ENCODE measurements at places on chromosomes 12 and 14.

- no peak for DNase-seq
These were observed 21.6 kb upstream of the AMN start for GRCh38 chr14:102900631-102901571.

DNA sequence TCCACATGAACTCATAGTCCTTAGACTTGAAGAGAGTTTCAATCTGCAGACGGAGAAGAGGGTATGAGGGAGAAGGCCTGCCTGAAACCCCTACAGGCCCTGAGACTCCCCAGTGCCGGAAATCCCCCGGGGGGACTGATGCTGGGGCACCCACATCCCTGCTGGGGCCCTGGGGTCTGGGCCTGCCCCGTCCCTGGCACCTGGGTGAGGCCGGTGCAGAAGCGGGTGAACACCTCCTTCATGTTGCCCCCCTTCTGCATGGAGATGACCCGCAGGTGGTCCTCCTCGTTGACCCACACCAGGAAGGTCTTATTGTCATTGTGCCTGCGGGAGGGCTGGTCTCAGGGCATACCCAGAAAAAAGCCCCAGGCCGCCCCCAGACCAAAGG is 2.4 kb downstream of the CKB start:
- no peak for DNase-seq

GRCh38 chr12:110174373-110174996 is 50.3 kb downstream of the IFT81 start:
- no peak for DNase-seq

DNA sequence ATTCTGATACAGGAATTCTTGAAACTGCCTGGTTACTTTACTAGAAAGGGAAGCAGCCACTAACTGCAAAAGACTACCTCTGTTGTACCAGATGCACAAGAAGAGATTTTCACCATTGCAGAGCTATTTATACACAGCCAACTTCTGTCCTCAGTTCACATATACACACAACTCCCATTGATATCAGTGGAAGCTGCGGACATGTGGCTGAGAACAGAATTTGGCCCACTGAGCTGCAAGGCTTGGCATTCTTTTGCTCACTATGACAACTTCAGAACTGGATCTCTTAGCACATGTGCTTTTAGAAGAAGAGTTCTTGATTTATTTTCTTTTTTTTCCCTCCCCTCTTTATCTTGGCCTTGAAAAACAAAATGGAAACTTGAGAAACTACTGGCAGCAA is 28.3 kb downstream of the PTPRO start:
- no peak for DNase-seq

GRCh38 chr14:87838931-87839330 is 154.1 kb downstream of the GALC start:
- DNase-seq = no peak

GRCh38 chr12:117261247-117261646 is 71.0 kb upstream of the FBXO21 start:
- DNase-seq = no peak

DNA sequence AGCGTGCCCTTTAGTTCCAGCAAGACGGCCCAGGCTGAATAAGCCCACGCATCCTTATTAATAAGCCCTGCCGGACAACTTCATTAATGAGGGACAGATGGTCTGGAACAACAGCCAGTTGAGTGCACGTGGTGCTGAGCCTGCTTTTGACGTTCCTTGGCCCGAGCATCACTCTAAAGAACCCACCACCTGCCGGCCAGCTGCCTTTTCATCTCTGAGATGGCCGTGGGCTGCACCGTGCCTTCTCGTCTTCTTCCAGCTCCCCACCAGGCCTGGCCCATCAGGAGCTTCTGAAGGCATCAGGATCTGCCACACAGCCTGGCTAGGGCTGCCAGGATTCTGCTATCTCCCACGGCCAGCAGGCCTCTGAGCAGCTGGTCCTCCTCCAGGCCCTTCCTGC is 80.0 kb downstream of the AACS start:
- no peak for DNase-seq

DNA sequence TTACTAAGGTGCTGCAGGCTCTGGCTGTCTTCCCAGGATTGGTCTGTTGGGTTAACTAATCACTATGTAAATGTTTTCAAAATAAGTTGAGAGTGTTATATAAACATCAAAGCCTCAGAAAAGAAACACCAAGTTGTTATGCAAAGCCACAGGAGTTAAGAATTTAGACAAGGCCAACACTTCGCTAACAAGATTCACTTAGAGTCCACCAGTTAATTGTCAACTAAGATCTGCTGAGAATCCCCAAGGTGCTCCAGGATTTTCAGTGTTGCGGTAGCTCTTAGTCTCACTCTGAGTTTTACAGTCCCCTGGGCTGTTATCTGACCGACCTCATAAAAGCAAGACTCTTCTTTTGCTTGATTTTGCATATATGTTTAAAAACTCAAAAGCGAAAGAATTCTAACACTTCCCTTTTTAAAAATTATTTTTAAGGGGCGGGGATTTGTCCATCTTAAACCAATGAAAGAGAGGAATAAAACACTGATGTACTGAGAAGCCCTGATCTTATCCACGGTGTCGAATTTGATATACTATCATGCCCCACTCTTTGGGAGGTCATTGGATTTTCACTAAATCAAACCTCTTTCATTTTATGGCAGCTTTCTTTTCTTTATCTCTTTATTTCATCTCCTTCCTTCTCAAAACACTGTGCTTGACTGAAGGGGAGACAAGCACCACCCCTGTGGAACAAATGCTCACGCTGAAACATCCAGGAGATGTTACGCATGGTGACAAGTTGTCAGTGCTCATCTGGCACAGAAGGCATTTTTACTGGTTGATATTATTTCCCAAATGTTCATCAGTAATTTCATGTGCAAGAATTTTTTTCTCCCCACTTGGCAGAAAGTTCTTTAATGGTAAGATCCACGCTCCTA is 7.0 kb downstream of the NIN start:
- no peak for DNase-seq

- DNase-seq = no peak
These were observed 8.2 kb downstream of the SINHCAF start for GRCh38 chr12:31317471-31318395.

DNA sequence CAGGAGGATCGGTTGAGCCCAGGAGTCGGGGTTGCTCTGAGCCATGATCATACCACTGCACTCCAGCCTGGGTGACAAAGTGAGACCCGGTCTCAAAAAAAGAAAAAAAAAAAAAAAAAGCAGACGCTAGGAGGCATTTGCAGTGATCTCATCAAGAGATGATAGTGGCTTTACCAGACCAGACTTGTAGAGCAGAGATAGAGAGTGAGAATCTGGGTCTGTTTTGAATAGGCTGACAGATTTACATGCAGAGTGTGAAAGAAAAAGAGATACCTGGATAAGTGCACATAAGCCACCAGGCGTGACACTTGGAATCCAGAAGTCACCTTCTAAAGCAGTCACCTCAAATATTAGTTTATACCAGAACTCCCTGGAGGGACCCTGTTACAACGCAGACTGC is 21.1 kb upstream of the FLRT2 start:
- no peak for DNase-seq

DNA sequence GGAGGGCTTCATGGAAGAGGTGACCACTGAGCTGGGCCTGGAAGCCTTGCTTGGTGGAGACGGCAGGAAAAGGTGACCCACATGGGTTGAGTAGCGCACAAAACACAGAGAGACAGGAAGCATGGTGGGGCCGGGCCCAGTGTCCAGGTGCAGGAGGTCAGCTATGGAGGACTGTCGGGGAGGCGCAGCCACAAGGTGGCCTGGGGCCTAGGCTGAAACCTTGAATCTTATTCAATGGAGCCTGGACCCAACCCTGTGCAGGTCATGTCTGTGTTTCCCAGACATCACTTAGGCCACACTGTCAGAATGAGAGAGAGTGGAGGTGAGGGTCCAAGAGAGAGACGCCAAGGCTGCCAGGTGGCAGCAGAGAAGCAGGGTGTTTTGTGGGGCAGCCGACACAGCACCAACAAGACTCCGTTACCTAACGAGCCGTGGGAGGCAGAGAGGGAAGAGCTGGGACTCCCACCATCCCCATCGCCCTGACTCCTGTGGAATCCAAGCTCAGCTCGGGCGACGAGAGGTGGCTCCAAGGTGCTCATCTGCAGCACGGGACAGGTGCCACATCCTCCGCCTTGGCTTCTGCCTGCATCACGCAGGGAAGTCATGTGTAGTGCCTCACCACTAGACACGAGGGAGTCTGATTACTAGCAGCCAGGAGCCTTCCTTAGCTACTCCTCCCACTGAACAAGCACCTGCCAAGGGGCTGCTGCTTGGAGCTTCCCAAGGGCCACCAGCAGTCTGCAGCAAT is 38.7 kb downstream of the DEGS2 start:
- DNase-seq = no peak

GRCh38 chr12:110310763-110311162 is 29.7 kb downstream of the ATP2A2 start:
- DNase-seq = no peak

DNA sequence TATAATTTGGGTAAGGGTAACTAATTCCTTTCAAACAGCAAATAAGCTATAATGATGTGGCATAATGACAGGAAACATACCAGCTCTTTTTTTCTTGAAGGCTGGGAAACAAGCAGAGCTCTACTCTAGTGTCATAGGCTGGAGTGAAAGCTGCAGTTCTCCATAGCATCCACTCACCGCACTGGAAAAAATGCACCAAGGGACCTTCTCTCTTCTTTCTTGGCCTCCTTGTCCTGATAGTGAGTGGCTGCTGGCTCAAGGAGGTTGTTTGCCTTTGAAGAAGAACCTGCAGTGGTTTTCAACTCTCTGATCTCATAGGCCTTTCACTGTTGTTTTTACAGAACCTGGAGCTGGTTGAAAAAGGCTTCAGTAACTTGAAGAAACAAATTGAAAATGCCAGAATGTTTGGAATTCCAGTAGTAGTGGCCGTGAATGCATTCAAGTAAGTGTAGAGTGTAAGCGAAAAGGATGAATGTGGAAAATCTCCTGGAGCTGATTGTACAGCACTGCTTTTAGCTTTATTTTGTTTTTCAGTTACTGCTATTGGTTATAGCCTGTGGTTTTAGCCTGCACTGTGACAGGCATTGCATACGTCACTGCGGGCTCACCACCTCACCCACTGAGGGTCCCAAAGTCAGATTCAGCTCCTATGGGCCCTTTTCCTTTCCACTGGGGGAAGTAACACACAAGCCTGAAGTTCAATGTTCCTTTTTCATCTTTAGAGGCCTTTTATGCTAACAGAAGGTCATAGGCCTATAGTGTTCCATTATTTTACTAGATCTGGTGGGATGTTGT is 17.2 kb upstream of the AKAP5 start:
- DNase-seq = no peak

DNA sequence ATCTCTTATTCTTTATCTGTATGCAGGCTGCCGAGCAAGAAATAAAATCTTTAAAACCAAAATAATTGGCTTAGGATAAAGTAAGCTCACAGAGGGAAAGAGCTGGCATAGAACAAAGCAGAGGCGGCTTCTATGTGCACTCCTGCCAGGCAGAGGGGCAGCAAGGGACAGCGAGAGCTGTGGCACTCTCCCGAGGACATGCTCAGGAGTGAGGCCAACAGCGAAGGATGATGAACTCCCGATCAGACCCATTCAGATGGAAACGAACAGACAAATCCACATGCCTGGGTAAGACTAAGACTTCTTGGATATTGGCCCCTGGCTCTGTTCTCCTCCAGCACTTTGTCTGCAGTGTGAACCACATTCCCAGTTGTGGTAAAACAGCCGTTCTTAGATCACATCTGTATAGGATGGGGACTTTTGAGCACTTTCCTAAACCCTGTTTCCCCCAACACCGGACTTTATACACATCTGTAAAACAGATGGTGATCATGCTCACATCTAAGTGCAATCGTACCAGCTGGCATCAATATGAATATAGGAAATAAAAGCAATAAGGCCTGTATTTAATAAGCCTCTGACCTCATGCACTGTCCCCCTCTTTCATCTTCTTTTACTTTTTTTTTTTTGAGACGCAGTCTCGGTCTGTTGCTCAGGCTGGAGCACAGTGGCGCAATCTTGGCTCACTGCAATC is 134.1 kb downstream of the PPM1H start:
- DNase-seq = no peak

- DNase-seq = no peak
These were observed 2.7 kb upstream of the HDAC7 start for GRCh38 chr12:47822401-47822800.

- DNase-seq = no peak
These were observed 54.7 kb upstream of the FKBP4 start for GRCh38 chr12:2739832-2740641.

GRCh38 chr14:64960762-64961276 is 11.3 kb downstream of the RAB15 start:
- no peak for DNase-seq

GRCh38 chr12:104381731-104382480 is 74.8 kb upstream of the CHST11 start:
- no peak for DNase-seq

DNA sequence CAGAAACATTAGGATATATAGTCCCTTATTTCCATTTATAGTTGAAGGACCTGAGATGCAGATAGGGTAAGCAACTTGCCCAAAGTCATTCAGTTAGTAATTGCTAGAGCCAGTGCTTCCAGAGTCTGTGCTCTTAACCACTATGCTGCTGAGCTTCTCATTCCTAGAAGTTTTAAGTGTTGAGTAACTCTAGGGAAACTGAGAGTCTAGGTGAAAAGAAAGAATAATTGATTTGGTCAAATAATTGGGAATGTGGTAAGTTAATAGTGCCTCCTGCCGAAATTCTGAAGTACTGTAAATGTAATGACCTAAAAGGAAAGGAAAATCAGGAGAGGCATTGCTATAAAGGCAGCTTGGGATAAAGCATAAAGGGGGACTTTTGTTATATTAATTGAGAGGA is 14.1 kb downstream of the PYROXD1 start:
- no peak for DNase-seq

DNA sequence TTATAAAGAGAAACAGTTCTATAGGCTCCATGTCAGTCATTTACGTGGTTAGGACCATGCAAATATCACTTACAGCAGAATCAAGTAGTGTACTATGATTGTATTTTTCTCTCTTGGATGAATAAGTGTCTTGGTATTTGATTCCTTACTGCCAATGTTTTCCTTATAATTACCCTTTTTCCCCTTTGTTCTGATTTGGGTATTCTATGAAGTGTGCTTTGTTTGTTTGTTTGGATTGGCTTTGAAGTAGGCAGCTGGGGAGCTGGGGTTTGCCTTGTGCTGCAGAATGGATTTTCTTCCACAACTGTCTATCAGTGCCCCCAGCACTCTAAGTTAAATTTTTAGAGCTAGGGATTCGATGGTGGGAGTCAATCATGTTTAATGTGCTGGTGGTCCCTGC is 12.4 kb downstream of the TMEM120B start:
- DNase-seq = no peak

GRCh38 chr14:71321574-71322315 is 414.5 kb downstream of the PCNX1 start:
- no peak for DNase-seq

- no peak for DNase-seq
These were observed 14.5 kb upstream of the SLC38A2 start for GRCh38 chr12:46386877-46387629.

DNA sequence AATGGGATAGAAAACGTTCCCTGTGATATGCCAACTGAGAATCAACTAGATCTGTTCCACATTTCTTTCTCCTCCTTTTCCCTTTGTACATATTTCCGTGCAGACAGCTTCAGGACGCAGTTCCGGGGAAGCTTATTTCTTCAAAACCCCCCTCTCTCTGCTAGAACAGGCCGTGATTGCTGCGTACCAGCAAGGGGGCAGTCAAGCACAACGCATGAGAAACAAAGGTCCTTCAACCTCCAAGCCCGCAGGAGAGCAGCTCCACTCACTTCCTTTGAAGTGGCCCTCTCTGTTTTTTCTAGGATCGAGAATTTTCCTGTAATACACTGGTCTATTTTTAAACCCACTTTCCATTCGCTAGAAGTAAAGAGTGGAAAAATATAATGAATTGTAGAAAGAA is 80.8 kb downstream of the ZNF664 start:
- DNase-seq = no peak

- no peak for DNase-seq
These were observed 109.3 kb upstream of the CPSF6 start for GRCh38 chr12:69130064-69130463.
